ENCODE measurements at places on chromosomes 7 and 10. TPM values are rescaled to one million over a fixed set of nuclear protein-coding genes. Genes with fewer than 3 reads are reported as not detected.

DNA sequence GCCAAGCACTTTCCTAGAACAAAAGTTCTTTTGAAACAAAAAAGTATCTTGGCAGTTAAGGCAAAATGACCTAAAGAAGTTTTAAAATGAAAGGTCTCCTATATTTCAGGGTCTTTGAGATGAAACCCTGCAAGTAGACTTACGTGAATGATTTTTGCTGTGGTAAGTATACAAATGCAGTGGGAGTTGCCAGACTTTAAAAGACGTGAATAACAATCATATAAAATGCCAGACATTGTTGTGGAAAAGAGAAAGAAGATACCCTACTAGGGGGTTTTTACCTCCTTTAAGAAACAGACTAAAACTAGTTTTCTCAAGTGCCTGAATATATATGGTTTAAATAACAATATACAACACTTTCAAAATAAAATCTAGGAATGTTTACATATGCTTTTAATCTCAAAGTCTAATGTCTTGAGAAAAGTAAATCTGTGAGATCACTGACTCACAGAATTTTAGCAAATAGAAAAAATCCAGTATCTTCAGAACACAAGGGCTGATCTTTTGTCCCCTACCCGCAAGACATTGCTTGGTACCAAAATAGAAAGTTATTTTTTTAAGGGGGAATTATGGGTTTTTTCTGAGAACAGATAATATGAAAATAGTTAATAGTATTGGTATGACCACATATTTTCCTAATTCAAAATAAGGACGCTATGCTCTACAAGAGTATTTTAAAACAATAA, 29.5 kb downstream of the LRRC17 start:
- no peak for DNase-seq

- DNase-seq, result no peak
These were observed 110.1 kb downstream of the WDR37 start for GRCh38 chr10:1166101-1166827.

DNA sequence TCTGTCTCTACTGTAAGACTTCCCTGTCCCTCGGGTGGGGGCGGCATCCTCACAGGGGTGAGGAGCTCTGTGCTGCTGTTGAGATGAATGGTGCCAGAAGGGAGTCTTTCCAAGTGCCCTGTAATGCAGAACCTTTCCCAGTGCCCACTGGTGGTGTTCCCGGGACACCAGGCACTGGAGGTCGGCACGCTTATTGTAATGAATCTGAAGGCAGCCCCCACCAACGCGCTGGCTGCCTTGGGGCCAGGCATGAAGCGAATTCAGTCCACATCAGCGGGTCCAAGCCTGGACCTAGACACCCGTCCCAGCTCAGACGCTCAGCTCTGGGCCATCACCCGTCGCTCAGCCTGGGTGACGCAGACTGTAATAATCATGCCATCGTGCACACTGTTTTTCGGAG, 592.9 kb downstream of the DNAJB6 start:
- no peak for DNase-seq

The CPA2 gene
- 0.28 TPM for polyA plus RNA-seq

The PBLD gene
- polyA plus RNA-seq, result 6.8 TPM

The IDI2 gene
- polyA plus RNA-seq, result not detected
